ENCODE measurements at places on chromosomes 6 and 20. TPM values are rescaled to one million over a fixed set of nuclear protein-coding genes. Genes with fewer than 3 reads are reported as not detected.

Gene DEF6
- 6.6 TPM for total RNA-seq

Gene ZNF334
- total RNA-seq: 7.3 TPM

DNA sequence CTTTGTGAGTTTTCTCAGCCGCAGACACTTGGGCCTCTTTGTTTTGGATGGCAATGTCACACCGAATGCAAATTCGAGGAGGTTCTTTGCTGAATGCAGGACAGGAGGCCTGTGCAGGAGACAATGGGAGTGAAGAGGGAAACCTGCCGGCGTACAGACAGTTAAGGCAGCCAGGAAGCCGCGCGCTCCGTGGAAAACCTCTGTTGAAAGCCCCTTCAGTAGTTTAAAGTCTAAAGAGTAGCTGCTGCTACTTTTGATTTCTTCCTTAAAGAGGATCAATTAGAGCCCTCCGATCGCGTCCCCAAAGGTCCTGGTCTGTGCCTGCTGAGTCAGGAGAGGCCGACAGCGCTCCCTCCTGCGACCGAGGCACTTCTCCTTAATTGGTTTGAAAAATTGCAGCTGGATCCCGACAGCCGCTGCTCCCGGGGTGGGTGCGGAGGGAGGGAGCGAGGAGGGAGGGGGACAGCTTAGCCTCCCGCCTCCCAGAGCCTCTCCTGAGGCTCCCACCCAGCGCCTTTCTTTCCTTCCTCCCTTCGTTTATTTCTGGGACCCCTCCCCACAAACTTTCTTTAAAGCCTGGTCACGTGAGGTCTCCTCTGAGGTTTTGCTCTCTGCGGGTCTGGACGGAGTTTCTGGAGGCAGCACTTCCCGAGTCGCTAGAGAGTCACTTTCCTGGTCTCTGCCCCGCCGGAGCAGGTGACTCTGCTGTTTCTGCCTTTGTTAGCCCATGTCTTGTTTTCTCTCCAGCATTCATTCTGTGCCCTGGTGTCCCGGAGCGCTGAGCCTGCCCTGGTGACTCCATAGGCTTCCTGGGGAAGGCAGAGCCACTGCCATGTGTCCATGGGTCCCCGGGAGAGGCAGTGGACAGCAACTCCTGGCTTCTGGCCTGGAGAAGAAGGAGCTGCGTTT is 22.3 kb upstream of the RPP40 start:
- no peak for DNase-seq

DNA sequence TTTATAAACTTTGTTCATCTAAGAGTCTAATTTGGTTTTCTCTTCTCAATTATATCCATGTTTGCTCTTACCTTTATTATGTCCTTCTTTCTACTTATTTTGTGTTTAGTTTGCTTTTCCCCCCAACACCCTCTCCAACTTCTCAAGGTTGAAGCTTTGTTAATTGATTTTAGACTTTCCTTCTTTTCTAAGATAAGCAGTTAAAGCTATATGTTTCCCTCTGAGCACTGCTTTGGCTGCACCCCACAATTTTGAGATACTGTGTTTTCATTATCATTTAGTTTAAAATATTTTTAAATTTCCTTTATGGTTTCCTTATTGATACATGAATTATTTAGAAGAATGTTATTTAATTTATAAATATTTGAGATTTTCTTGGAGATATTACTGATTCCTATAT is 13.9 kb upstream of the BEND6 start:
- no peak for DNase-seq
